AG08395 (cell line): ENCODE measurements at places on chromosomes 11 and 22.

GRCh38 chr11:32411942-32412615, 23.3 kb downstream of the WT1 start:
- no peak for DNase-seq

- no peak for DNase-seq
Observed at GRCh38 chr11:123132881-123133280, 62.2 kb downstream of the CLMP start.

- no peak for DNase-seq
Observed at GRCh38 chr22:20980523-20980922, 1.6 kb upstream of the LZTR1 start.

GRCh38 chr11:87036756-87037449, 831 bp upstream of the TMEM135 start:
- DNase-seq, result no peak

DNA sequence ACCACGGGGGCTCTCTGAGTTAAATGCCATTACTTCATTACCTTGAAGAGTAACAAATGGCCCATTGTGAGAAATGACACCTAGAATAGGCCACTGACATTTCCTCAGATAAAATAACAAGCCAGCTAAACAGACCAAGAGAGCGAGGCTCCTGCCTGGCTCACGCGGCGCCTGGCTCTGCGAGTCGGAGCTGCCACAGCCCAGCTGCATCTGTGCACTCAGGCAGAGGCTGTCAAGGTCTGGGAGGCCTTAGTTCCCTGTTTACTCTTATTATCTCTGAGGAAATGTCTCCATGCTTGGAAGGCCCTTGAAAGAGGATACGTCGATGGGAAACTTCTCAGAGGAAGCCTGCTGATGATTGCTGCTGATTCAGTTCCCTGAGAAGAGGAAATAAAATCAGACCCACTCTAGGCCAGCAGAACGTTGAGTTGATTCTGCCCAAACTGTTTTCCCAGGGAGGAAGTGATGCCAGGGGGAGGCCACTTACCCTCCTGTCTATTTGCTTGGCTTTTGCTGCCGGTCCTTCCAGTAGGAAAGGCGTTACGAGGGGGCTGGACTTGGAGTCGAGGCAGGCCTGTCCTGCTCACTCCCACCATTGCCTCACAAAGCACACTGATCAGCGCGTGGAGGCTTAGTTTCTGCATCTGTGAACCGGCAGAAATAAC, 208.8 kb downstream of the TBC1D22A start:
- DNase-seq, result no peak

GRCh38 chr11:66888282-66888681, 31.4 kb downstream of the LRFN4 start:
- no peak for DNase-seq

- DNase-seq, result no peak
Observed at GRCh38 chr11:26470992-26471391, 101.1 kb downstream of the MUC15 start.

GRCh38 chr22:42154293-42155052, 23.9 kb upstream of the CYP2D6 start:
- DNase-seq, result no peak

- DNase-seq, result peak; percentile 28
Observed at GRCh38 chr11:112797648-112798293, 163.4 kb upstream of the NCAM1 start.

DNA sequence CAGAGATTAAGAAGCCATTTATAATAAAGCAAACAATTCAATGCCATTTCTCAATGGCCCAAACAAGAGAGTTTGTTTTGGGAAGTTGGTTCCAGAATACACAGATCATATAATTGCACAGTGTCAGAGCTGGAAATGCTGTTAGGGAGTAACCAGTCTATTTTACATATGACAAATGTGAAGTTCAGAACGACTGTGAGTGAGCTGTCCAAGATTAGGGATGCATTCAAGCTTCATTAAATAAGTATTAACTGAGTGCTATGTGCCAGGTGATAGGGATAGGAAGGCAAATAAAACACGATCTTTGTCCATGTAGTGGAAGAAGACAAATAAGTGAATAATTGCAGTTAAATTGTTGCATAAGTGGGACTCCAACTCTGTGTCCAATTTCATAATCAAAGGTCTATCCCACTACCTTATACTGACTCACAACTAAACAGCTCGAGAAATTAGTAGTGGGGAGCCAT, 33.1 kb upstream of the PICALM start:
- peak; percentile 40 for DNase-seq

- DNase-seq, result no peak
Observed at GRCh38 chr11:110217936-110218335, 78.5 kb downstream of the RDX start.

DNA sequence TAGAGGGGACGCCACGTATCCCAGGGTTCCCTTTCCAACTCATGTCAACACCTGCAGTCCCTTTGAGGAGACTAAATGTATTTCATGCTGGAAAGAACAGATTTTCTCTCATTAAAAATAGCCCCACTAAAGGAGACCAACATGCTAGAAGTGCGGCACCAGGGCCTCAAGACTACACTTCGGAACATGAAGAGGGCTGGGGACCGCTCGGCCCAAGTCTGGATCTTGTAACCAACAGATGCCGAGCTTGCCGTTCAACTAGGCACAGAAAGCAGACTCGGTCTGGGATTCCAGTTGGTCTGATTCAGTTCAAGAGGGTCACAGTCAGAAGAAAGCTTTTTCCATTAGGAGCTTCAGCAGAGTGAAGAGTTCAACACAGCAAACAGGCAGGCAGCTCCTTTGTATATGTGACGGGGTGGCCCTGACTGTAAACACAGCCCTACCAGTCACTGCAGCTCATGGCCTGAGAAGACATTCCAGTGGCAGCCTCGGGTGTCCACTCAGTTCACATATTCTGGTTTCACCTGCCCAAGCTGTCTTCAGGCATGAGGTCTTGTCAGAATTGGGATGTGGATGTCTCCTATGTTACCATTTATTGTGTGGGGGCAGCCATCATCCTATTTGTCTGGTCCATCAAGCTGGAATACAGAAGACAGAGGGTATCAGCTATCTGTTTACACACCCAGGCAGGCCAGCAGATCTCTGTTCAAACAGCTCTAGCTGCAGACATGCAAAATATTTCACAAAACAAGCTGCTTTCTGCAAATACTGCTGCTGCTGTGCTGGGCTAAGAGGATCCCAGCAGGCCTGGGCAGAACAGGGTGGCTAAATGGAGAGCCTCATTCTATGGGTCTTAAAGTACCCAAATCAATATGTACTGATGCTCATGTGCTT, 8.8 kb downstream of the RIC8A start:
- no peak for DNase-seq

GRCh38 chr22:48737461-48738203, 1090.0 kb downstream of the BRD1 start:
- DNase-seq, result no peak

DNA sequence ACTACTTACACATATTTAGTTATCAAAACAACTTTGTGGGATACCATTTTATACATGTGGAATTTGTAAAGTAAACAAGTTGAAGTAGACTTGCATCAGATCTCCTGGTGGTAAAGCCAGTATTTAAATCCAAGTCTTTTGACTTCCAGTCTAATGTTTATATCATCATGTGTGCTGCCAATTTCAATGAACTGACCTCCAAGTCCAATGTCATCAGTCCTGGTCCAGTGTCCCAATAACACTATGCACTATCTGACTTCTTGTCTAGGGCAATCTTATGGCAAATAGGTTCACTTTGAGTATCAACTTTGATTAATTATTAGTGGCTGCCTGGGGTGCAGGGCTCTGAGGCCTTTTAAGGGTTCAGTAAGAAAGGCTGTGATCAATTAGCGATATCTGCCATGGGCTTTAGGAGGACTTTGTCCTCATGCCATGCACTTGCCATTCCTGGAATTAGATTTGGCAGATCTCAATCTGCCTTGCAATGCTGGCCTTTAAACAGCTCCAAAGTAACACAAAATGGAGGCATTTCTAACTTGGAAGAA, 9.6 kb upstream of the PTS start:
- no peak for DNase-seq

GRCh38 chr22:30326255-30326705, 461 bp downstream of the TBC1D10A start:
- DNase-seq, result peak; percentile 49

GRCh38 chr11:22276535-22276934, 61.6 kb upstream of the SLC17A6 start:
- DNase-seq, result no peak

DNA sequence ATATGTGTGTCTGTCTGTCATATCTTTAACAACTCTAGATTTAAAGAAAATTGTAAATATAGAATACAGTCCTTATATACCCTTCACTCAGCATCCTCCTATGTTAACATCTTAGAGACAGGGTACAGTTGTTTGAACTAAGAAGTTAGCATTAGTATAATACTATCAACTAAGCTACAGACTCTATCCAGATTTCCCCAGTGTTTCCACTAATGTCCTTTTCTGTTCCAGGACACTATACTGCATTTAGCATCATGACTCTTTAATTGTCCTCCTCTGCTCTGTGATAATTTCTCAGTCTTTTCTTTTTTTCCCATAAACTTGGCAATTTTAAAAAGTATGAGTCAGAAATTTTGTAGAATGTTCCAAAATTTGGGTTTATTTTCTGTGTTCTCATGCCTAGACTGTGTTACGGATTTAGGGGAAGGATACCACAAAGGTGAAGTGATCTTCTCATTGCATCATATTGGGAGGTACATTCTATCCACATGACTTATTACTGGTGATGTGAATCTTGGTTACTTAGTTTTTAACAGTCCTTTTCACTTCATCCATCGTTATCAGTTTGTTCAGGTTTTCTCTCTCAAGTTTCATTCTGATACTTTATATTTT, 168.4 kb downstream of the SBF2 start:
- peak; percentile 21 for DNase-seq

DNA sequence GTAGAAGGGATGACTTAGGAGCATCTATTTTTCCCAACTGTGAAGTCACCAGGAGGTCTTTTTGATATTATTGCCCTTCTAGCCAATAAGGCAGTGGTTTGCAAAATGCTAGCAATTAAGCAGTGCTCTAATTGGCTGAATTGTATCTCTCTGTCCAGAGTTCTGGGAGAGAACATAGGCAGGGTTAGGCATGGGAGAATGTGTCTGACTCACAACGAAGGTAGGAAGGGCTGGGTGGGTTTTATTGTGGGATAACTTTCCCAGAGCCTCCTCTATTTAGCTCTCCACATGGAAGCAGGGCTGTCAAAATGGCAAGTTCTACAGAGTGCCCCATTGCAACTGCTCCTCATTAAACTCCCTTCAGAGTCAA, 415.9 kb upstream of the CADM1 start:
- DNase-seq, result no peak

DNA sequence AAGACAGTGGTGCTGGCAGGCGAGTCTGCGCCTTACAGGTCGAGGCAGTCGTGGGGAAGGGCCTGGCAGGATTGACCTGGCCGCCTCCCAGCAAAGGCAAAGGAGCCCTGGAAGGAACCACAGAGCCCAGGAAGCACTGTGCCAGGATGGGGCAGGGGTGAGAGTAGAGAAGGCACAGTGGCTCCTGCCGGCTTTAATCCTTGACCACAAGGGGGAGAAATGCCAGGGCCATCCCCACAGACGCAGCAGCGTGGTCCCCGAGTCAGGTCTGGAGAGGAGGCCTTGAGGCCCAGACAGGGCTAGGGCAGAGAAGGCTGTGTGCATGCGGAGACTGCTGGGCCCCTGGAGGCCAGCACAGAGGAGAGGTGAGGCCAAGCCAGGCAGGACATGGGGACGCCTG, 9.9 kb upstream of the NDUFS8 start:
- DNase-seq, result no peak

DNA sequence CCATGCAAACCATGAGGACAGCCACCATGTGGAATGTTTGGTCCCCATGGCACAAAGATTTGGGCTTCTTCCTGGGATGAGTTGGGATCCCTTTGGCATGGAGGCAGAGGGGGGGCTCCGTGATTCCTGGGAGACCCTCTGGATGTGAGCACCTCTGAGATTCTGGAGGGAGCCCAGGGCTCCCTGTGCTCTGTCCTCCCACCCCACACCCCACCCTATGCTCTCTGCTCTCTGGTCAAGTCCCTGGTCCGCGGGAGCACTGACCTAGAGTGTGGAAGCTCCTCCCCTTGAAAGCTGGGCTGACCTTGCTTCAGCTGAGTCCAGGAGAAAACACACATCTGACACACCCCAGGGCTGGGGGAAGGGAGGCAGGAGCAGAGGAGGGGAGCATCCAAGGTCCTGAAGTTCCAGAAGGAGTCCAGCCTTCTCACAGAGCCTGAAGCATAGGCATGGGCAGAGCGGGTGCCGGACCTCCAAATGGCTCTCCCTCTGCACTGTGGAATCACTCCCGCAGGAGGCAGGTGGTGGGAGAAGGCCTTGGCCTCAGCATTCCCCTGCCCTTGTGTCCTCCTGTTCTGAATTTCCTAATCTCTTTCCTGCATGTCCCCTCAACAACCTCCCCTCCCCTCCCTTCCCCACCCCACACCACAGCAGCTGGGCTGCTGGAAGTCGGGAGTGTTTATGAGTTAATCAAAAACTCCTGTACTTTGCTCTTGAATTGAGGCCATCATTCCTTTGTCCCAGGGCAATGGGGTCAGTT, 25.7 kb upstream of the OAF start:
- peak; percentile 58 for DNase-seq

GRCh38 chr11:67640021-67640757, 626 bp upstream of the TBX10 start:
- DNase-seq, result peak; percentile 69

DNA sequence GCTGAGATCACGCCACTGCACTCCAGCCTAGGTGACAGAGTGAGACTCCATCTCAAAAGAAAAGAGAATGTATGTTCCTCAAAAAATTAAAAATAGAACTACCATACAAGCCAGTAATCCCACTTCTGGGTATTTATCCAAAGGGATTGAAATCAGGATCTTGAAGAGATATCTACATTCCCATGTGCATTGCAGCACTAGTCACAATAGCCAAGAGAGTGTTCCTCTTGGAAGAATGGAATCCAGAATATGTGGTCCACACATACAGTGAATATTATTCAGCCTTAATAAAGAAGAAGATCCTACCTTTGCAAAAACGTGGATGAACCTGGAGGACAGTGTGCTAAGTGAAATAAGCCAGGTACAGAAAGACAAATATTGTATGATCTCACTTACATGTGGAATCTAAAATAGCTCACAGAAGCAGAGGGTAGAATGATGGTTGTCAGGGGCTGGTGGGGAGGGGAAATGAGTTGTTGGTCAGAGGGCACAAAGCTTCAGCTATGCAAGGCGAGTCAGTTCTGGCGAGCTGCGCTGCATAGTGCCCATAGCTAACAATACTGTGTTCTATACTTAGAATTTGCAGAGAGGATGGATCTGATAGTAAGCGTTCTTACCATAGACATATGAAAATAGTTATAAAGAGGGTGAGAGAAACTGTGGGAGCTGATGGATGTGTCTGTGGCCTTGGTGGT, 32.1 kb downstream of the GRIK4 start:
- DNase-seq, result no peak

GRCh38 chr11:9738116-9738515, 74.2 kb downstream of the SWAP70 start:
- DNase-seq, result no peak

DNA sequence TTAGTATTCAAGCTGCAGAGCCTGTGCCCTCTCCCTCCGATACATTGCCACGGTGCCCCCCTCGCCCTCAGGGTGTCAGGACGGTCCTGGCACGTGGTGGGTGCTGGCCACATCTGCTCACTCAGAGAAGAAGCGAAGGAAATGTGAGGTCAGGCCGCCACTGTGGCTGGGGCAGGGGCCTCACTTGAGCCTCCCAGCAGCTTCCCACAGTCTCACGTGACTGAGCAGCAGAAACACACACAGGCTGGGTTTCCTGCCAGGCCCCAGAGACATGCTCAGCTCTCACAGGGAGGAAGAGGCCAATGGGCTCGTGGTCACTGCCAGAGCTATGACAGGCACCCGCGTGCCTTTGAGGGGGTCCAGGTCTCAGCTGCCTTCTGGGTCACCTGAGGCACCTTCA, 37.9 kb upstream of the PRR5 start:
- no peak for DNase-seq

GRCh38 chr11:115660030-115660805, 156.0 kb upstream of the CADM1 start:
- no peak for DNase-seq

GRCh38 chr11:7520981-7521487, 7.2 kb downstream of the PPFIBP2 start:
- no peak for DNase-seq
